ENCODE measurements at places on chromosomes 6 and 20.
A peak's percentile ranks its signal among the peaks of the same experiment; 100 is the strongest.

DNA sequence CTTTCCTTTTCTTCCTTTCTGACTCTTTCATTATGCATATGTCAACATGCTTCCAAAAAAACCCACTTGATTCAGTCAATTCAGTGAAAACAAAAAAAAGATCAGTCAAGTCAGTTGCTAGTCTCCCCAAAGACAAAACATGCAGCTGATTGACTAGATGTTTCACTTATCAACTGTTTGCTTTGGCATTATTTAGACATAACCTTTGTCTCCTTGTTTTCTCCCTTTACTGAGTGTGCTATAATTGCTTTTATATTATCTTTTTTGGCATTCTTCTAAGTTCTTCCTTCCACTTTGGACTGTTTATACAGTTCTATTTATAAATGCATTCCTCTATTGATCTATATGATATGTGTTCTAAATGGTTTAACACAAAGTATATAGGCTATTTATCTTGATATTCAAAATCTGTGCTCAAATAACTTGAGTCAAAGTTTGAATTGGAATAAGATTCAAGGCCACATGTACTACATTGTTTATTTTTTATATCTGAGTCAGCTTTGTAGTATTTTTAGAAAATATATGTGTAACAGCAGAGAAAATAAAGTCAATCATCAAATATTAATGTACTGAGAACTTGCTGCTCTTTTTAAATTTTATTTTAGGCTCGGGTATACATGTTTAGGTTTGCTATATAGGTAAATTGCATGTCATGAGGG is 260.5 kb downstream of the CENPW start:
- no peak for DNase-seq

DNA sequence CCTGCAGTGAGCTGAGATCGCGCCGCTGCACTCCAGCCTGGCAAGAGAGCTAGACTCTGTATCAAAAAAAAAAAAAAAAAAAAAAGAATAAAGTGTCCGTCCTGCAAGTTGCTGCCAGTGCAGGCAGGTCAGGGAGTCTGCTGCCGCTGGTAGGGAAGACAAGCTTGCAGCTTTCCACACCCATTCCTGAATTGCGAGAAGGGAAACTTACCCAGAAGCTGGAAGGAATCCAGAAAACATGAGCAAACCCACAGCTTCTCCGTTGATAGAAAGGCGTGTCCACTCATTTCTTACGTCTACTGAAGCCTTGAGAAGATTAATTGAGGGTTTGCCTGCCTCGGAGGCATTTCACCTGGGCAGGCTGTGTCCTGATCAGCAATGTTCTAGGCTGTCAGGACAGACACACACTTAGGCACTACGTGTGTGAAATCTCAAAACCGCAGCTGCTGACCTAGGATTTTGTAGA is 61.6 kb upstream of the DSP start:
- no peak for DNase-seq

DNA sequence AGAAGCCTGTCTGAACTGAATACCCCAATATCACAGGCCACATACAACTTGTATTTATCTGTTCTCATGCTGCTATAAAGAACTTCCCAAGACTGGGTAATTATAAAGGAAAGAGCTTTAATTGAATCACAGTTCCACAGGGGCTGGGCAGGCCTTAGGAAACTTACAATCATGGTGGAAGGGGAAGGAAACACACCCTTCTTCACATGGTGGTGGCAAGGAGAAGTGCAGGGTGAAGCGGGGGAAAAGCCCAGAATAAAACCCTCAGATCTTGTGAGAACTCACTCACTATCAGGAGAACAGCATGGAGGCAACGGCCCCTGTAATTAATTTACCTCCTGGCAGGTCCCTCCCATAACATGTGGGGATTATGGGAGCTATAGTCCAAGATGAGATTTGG is 50.3 kb upstream of the FNDC1 start:
- DNase-seq: peak; percentile 41

DNA sequence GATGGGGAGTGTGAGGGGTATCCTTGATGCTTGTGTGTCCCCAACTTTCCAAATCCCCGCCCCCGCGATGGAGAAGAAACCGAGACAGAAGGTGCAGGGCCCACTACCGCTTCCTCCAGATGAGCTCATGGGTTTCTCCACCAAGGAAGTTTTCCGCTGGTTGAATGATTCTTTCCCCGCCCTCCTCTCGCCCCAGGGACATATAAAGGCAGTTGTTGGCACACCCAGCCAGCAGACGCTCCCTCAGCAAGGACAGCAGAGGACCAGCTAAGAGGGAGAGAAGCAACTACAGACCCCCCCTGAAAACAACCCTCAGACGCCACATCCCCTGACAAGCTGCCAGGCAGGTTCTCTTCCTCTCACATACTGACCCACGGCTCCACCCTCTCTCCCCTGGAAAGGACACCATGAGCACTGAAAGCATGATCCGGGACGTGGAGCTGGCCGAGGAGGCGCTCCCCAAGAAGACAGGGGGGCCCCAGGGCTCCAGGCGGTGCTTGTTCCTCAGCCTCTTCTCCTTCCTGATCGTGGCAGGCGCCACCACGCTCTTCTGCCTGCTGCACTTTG is at the start of gene TNF:
Gene TNF, plus strand, starts transcription at position 231 of the 567 bp plus-strand sequence. Its CDS starts 177 bp downstream, at position 408.
- DNase-seq: peak; percentile 96

DNA sequence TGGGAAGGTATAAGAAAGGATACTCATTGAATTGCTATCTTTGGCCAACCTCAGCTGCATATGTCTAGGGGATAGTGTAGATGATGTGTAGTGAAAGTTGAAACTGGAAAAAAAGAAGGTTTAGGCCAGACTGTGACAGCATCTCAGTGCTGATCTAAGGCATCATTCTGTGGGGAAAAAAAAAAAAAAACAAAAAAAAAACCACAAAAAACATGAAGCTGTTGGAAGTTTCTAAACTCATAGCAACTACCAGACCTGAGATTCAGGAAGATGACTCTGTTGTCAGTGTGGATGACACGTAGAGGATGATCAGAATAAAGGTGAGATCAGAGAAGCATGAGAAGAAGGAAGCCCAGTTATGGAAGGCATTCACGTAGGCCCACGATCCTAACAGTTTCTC is 100.8 kb upstream of the CNKSR3 start:
- no peak for DNase-seq

All from NB4 (cell line).